ENCODE measurements at places on chromosomes 12 and 14.

DNA sequence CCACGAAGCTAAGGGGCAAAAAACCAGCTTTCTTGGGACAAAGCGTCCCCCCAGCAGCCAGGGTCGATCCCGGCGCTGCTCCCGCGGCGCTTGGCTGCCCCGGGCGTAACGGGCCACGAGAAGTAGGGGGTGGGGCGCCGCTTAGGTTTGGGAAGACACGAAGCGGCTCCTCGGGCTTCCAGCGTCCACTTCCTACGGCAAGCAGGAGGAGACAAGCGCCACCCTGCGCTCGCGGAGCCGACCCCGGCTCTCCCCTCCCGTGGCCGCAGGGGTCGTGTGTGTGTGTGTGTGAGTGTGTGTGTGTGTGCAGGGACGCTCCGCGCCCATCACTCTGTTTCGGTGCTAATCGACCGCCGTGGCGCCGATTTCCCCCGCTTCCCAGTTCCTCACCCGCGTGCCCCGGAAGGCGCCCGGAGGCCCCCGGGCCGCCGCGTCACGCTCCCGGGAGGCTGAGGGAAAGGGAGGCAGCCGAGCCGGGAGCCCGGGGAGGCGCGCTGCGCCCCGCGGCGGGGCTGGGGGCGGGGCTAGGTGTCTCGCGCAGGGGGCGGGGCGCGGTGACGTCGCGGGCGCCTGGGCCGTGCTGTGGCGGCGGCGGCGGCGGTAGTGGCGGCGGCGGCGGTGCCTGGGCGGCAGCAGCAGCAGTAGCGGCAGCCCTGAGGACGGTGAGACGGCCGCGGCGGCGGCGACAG is at the start of gene ERC1:
TSS of gene ERC1 (plus strand) at position 563 of the 689 bp plus-strand sequence. CDS start 36,681 bp downstream, outside the sequence.
- DNase-seq = peak; percentile 93

GRCh38 chr12:15627995-15628945 is 160.9 kb downstream of the EPS8 start:
- DNase-seq = no peak

- DNase-seq = no peak
Measured at GRCh38 chr14:61611880-61612630, 83.3 kb upstream of the HIF1A start.

- peak; percentile 49 for DNase-seq
Measured at GRCh38 chr14:29927376-29928116, at the start of gene PRKD1. Gene PRKD1 (minus strand): TSS chr14:29927847.

DNA sequence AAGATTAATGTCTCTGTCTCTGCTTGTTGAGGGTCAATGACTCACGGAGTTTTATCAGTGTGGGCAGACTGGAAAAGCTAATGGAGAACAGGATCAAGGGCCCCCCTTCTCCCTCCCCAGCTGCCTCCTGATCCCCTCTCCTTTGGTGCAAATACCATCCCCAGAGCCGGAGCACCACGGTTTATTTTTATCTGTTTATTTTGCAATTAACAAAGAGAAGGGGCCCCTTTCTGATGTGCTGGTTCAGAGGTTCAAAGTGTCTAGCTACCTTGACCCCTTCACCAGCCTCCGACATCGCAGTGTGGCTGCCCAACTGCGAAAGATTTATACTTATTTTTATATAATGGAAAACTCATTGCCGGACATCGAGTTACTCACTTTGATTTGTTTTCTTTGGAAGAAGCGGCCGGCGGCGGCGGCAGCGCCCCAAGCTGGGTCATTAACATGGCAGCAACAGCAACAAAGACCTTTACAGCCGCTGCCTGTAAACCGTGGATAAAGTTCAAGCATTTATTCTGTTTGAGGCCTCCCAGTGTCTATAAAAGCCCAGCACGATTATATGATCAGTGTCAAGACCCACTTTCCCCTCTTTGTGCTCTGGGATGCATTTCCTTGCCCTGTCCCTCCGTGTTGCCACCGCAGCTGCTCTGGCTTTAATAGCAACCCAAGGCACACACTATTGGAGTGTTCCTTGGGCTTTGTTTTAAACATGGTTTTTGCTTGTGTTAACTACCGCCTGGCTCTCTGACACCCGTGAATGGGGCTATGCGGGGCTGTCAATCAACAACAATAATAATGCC is 47.4 kb upstream of the PARP11 start:
- no peak for DNase-seq
